Adrenal gland (tissue), 19 donors: ENCODE measurements at places on chromosomes 7 and 10. TPM values are rescaled to one million over a fixed set of nuclear protein-coding genes. Genes with fewer than 3 reads are reported as not detected.

The PKD2L1 gene
- polyA plus RNA-seq = not detected

The ANKRD61 gene
- polyA plus RNA-seq = not detected

The RPS24 gene
- 3,878 TPM for polyA plus RNA-seq

The PLPP4 gene
- not detected for polyA plus RNA-seq

The PRTFDC1 gene
- 28.8 TPM for polyA plus RNA-seq

The NFE2L3 gene
- polyA plus RNA-seq = 0.48 TPM

The HOXA1 gene
- 0.32 TPM for polyA plus RNA-seq

The CPA1 gene
- polyA plus RNA-seq = 1.8 TPM

The LLCFC1 gene
- not detected for polyA plus RNA-seq

The SPDYE5 gene
- polyA plus RNA-seq = 0.07 TPM
